GOT3 (cell line): ENCODE measurements at places on chromosomes 5 and 9.

DNA sequence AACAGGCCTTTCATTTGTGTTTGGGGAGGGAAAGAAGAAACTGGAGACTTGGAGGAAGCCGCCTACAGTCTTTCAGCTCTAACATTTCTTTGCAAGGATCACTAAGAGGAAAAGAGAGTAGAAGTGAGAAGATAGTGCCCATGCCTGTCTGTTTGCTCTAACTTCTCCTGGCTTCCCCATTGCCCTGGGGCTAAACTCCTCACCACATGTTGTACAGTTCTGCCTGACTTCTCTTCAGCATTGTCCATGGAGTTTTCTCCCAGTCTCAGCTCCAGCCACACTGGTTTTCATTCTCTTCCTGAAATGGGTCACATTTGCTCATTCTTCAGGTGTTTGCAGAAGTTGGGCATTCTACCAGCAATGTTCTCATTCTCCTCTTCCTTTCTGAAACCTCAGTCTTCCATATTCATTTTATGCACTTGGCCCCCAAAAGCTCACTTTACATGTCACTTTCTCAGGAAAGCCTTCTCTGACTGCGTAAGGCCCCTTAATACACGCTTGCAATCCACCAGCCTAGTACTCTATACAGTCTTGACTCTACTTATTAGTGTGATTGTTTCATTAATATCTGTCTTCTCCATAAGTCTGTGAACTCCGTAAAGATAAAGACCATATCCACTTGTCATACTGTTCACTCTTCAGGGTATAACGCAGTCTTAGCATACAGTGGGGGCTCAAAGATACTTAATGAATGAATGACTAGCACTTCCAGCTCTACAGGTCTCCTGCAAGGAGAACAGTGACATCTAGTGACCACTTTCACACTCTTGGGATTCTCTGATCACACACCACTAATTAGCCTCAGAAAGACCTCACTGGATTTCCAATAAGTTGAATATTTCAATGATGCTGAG lies 40.2 kb upstream of the TRIM32 start:
- DNase-seq = no peak

DNA sequence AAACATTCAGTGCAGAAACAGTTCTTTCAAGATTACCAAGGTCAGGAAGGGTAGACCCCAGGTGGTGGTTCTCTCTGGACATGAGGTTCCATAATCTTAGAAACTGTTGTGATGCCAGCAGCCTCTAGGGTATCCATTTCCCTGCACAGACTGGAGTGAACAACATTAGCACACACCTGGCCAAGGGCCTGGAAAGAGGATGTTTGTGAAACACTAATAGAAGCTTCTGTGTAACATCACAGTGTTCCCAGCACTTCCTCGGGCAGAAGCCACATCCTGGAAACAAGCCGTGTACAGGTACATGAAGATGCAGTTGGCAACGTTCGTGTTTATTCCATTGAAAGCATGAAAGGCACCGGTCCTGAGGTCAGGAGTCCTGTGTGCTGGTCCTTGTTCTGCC lies 598.2 kb upstream of the KLF4 start:
- no peak for DNase-seq

DNA sequence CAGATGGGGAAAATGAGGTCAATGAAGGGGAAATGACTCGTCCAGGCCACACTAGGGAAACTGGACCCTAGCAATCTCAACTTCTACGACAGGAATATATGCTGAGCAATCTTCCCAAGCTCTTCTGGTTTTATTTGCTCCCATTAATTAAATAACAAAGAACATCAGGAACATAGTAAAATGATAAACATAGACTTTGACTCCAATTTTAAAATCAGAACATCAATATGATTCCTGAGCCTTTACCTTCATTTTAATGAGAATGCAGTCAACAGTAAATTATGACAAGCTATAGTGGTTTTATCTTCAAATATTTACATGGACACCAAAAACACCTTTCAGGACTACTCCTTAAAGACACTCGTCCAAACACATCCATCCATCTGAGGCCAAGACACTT lies 74.2 kb upstream of the FRRS1L start:
- no peak for DNase-seq

DNA sequence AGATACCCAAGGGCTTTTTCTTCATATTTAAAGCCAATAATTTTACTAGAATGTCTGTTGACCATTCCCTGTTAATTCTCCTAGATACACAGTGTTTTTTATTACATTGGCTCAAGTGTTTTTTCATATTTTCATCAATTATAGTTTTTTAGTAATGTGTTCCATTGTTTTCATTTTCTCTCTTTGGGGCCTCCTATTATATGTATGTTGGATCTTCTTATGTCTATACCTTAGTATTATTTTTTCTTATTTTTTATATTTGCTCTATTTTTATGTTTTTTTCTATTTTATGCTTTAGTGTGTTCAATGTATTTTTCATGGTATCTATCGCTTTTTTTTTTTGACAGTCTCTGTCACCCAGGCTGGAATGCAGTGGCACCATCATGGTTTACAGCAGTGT lies 7.5 kb downstream of the KIAA1958 start:
- no peak for DNase-seq

DNA sequence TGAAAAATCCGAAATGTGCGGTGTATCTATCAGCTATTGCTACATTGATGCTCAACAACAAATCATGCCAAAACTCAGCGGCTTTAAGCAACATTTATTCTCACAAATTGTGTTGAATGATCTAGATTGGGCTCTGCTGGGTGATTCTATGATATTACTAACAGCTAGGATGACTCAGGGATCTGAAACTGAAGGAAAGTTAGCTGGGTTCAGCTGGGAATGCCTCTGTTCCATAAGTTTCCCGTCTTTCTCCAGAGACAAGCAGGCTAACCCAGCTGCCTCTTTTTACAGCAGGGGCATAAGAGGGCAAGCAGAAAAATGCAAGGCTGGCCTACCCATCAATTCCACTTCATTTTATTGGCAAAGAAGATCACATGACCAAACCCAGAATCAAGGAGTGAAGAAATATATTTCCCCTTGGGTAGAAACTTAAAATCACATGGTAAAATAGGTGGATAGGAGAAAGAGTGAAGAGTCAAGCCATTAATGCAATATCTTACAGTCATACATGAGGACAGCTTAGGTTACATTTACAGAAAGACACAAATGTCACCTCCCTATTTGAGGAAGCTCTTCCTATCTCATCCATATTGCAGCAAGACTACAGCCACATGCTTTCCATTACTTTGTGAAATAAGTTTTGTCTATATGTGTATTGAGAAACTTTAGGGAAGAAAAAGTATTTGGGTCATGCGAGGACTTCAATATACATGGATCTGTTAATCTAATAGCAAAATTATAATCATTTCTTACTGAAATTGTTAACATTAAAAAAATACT lies 30.8 kb downstream of the IL7R start:
- DNase-seq = no peak

- no peak for DNase-seq
Measured at GRCh38 chr5:51573835-51574234, 190.6 kb downstream of the ISL1 start.

DNA sequence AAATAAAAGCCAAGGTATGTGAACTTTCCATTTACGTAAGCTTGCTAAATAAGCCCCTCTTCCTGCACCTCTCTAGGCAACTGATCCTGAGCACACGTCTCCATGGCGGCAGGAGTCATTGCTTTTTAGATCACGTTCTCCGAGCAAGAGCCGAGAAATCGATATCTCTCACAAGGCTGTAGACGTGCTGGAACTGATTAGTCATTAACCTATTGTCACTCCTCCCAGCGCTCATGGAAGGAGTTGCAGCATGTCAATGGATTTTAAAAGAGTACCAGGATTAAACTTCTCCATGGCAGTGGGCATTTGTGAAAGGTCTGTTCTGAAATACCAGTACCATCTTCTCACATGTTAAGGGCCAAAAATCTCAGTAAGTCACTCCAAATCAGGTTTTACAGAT lies 4.7 kb upstream of the ADCY2 start:
- no peak for DNase-seq
